ENCODE measurements at places on chromosomes 4 and X.
A peak's percentile ranks its signal among the peaks of the same experiment; 100 is the strongest.

DNA sequence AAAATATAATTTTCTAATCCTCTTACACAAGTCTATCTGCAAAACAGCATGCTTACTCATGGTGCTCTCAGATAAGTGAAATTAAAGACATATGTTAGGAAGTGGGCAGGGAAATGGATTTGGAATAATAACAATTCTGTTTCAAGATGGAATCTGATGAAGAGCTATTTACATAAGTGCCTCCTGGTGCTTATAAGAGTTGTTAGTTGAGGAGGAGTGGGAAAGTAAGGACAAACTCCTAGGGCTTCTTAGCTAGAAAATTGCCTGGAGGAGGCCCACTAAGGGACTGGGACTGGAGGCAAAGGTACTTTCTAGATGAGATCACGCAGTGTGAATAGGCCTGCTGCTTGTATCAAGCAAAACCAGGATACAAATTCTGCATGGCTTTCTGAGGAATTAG, 939.8 kb downstream of the GLUD2 start:
- H3K4me3 ChIP-seq, result no peak overlapping the region
- H3K36me3 ChIP-seq, result no peaks in the 10 kb centered on the region
- no peaks in the 10 kb centered on the region for H3K4me1 ChIP-seq
- no peaks in the 10 kb centered on the region for H3K27me3 ChIP-seq
- no peak for DNase-seq
- no peak overlapping the region for H3K27ac ChIP-seq

- no peak overlapping the region for H3K27ac ChIP-seq
- H3K27me3 ChIP-seq, result no peaks in the 10 kb centered on the region
- no peak overlapping the region for H3K4me3 ChIP-seq
- no peaks in the 10 kb centered on the region for H3K4me1 ChIP-seq
Observed at GRCh38 chrX:13702111-13702789, 13.3 kb downstream of the RAB9A start.

GRCh38 chr4:93659629-93660028, 168.9 kb upstream of the ATOH1 start:
- no peak for DNase-seq
- no peaks in the 10 kb centered on the region for H3K4me1 ChIP-seq
- H3K27me3 ChIP-seq, result no peaks in the 10 kb centered on the region
- no peak overlapping the region for H3K27ac ChIP-seq
- no peaks in the 10 kb centered on the region for H3K36me3 ChIP-seq

- no peaks in the 10 kb centered on the region for H3K36me3 ChIP-seq
- no peaks in the 10 kb centered on the region for H3K4me1 ChIP-seq
- no peak overlapping the region for H3K4me3 ChIP-seq
- no peak overlapping the region for H3K27ac ChIP-seq
- DNase-seq, result no peak
Observed at GRCh38 chr4:138039010-138039409, 203.1 kb downstream of the SLC7A11 start.

- H3K4me3 ChIP-seq, result peak within 1 kb of the TSS; percentile 67
- no peaks in the 10 kb centered on the region for H3K27me3 ChIP-seq
- peak; percentile 54 for DNase-seq
- H3K27ac ChIP-seq, result no peak within 1 kb of the TSS
- no peaks in the 10 kb centered on the region for H3K36me3 ChIP-seq
Observed at GRCh38 chr4:101790521-101791181, at the start of gene BANK1. Gene BANK1 (plus strand): TSS chr4:101790730. CDS start chr4:101790881, 151 bp downstream.

DNA sequence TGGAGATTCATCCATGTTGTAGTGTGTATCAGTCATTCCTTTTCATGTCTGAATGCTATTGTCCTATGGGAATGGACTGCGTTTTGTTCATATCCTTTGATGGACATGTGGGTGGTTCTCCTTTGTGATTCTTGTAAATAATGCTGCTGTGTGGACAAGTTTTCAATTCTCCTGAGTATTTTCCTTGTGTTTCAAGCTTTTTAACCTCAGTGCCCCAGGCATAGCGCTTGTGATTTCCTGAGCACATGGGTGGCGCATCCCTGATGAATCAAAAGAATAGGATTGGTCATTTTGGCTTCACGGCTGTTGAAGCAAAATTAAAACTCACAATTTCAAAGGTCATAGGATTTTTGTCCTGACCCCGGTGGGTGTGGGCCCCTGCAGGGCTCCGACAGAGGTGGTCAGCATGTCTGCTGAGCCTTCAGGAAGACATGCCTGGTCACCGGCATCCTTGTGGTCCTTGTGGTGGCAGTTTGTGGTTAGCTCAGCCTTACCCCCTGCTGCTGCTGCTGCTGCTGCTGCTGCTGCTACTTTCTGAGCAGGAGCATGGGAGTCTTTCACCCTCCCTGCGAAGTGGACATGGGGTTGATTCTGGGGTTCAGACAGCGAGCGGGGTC, 30.0 kb downstream of the SHROOM2 start:
- no peaks in the 10 kb centered on the region for H3K27me3 ChIP-seq
- H3K27ac ChIP-seq, result no peak overlapping the region
- H3K4me1 ChIP-seq, result no peaks in the 10 kb centered on the region
- DNase-seq, result no peak
- H3K36me3 ChIP-seq, result peaks cover 8% of the 10 kb centered on the region

DNA sequence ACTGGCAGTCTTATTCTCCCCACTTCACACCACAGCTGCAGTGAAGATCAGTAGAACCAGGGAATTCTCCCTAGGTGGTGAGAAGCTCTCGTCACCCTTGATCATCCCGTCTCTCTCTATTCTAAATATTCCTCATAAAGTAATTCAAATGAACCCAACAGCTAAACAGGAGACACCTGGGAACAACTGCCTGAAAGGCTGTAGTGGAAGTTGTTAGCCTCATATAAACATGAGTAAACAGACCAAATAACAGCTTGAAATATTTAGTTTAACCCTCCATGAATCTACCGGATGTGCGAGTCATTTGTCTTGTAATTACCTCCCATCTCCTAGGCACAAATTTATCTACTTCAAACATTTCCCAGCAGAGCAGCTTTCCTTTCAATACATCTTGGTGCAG, 30.4 kb upstream of the APELA start:
- no peaks in the 10 kb centered on the region for H3K4me1 ChIP-seq
- no peak overlapping the region for H3K27ac ChIP-seq
- no peak for DNase-seq
- no peaks in the 10 kb centered on the region for H3K36me3 ChIP-seq

DNA sequence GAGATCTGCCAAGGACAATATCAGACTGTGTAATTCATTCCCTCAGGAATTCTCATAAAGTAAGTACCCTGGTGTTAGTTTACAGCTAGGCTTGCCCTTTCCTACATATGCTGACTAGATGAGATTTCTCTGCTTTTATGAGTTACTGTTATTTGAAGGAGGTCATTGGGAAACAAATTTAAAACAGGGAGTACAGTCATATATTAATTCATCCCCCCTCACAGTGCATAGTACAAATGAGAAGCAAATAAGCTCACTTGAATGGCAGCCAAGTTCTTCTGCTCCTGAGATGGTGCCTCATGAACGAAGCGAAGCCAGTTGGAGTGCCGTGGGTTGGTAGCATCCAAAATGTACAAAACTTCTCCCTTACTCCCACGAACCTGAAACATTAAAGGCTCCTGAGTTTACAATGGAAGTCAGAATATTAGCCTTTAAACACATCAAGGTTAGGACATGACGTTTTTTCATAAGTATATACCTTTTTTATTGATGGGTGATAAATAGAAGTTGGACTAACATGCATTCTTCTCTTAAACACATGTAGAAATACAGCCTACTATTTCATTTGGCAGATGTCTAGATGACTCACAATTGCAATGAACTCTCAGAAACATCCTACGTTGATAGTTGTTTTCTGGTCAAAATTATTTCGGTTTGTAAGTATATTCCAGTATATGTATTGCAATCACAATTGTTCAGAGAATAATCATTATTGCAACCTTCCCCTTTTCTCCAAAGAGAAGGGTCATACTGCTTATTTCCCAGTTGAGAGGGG, 69.2 kb downstream of the PRDM5 start:
- no peaks in the 10 kb centered on the region for H3K27me3 ChIP-seq
- H3K36me3 ChIP-seq, result no peaks in the 10 kb centered on the region
- DNase-seq, result no peak
- no peaks in the 10 kb centered on the region for H3K4me1 ChIP-seq
- H3K27ac ChIP-seq, result no peak overlapping the region

DNA sequence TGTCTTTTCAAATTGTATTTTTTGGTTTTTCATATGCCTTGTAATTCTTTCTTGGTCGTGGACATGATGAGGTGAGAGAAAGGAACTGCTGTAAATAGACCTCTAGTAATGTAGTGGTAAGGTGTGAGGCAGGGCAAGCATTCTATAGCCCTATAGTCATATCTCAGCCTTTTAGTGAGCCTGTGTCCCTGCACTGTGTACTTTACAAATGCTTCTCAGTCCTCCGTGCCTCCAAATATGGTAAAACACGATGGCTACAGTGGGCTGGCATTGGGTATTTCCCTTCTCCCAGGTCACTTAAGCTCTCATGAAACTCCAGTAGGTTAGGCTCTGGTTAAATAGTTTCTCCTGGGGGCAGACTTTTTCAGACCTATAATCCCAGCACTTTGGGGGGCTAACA, 57.9 kb upstream of the PLS3 start:
- peak overlapping the region; percentile 47 for H3K27ac ChIP-seq
- no peaks in the 10 kb centered on the region for H3K36me3 ChIP-seq

- no peak overlapping the region for H3K4me3 ChIP-seq
- H3K27ac ChIP-seq, result no peak overlapping the region
- no peaks in the 10 kb centered on the region for H3K36me3 ChIP-seq
- no peak for DNase-seq
Observed at GRCh38 chr4:5471691-5472090, 236.7 kb downstream of the EVC2 start.

GRCh38 chr4:138310498-138310897, 68.3 kb upstream of the SLC7A11 start:
- no peak for DNase-seq
- no peak overlapping the region for H3K27ac ChIP-seq
